Activated naive CD4-positive, alpha-beta T cell treated with anti-CD3 and anti-CD28 coated beads, Interleukin-2, amount 50 U/mL, for 72 hours (primary cell): ENCODE measurements at places on chromosomes 4 and X. TPM values are rescaled to one million over a fixed set of nuclear protein-coding genes. Genes with fewer than 3 reads are reported as not detected.

The OFD1 gene
- 36.9 TPM for total RNA-seq

The CXCL5 gene
- total RNA-seq = not detected

GRCh38 chrX:9878146-9878820 is 88.9 kb upstream of the CLDN34 start:
- DNase-seq = no peak

GRCh38 chrX:108122748-108123147 is 31.2 kb downstream of the ATG4A start:
- DNase-seq = no peak

GRCh38 chr4:86117705-86118302 is 242.0 kb downstream of the MAPK10 start:
- DNase-seq = no peak
